ENCODE measurements at places on chromosomes 2 and 18.

- no peak for DNase-seq
These were observed 222.7 kb downstream of the IKZF2 start for GRCh38 chr2:212928681-212929080.

DNA sequence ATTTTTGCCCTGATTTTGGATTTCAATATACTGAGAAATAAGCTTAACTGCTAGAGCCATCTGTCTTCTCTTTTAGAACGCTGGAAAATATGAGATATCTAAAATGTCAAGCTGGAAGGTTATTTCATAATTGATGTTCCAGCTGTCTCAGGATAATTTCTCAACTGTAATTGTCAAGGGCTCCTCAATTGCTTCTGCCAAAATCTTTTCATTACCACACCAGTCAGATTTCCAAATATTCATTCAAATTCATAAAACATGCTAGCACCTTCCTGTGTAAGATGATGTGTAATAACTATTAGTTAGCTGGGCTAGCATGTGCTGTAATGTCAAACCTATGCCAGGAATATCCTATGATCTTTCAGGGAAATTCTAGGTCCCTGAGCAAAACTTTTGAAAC lies 88.1 kb downstream of the TNFRSF11A start:
- DNase-seq, result no peak

DNA sequence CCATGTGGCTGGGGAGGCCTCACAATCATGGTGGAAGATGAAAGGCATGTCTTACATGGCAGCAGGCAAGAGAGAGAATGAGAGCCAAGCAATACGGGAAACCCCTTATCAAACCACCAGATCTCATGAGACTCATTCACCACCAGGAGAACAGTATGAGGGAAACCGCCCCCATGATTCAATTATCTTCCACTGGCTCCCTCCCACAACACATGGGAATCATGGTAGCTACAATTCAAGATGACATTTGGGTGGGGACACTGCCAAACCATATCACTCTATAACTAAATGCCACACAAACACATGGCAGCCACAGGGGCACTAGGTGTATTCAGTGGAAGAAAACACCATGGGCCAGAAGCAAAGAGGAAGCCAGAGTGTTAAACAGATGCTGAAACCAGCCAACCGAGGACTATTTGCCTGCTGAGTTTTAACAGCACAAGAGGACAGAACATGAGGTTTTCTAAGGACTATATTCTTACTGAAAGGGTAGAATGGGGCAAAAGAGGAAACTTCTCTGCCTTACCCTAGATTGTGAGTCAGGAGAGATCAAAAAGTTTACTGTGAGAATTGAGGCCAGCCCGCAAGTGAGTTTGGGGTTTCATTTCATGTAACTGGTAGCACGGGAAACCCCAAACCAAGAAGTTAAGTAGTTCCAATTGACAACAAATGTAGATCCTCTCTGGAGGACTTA lies 49.2 kb downstream of the SIGLEC15 start:
- no peak for DNase-seq

GRCh38 chr2:192007581-192008228 lies 160.8 kb upstream of the CAVIN2 start:
- no peak for DNase-seq

DNA sequence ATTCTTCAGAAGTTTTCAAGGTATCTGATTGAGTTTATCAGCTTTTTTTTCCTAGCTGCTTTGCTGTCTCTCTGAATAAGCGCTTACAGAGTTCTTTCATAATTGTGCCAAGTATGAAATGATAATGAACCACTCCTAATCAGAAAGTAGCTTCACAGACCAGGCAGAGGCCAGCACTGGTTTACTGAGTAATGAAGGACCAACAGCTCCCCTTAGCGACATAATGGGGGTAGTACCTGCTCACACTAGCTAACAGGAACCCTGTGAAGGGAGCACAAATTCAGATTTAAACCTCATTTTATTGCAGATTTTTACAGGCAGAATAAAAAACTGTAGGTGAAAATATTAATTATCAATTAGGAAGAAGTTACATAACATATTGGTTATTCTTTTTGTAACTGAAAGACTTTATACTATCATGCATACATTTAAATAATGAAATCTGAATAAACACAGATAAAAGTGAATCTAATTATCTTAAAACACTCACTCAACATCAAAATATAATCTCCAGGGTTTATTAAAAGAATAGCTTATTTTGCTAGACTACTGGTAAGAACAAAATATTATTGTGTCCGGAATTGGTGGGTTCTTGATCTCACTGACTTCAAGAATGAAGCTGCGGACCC lies 53.7 kb upstream of the LRRC30 start:
- peak; percentile 15 for DNase-seq

GRCh38 chr2:178550352-178550751 lies 70.1 kb downstream of the PLEKHA3 start:
- DNase-seq, result no peak

DNA sequence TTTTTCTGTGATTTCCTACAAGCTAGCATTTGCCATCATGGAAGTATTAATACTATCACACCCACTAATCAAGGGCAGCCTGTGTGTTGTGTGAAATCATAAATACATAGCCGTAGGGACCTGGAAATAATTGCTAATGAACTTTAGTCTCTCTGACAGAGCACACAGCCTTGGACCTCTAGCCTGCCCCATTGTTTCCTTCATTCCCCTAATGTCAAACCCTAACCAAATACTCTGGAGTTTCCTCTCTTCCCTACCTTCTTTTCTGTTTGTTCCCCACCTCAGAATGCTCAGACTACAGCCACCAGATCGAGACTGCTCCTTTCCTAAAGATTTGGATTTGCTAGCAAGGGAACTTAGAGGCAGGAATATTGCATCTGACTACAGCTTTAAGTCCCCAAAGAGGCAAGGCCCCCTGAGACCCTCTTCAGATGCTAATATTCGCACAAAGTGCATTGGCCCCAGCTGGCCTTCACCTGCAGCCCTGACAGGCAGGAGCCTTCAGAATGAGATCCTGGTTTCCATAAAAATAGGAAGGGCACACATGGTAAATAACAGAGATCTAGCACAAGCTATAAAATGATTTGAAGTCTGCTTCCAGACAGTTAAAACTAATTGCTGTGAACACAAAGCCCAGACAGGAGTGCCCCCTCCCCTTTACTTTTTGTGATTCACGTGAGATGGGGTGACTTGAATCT lies 279.2 kb upstream of the DCC start:
- DNase-seq, result no peak

All from Panc1 (cell line).